ENCODE measurements at places on chromosomes 2 and 18.

GRCh38 chr2:42860319-42861094, 68.1 kb upstream of the HAAO start:
- ATAC-seq = no peak

DNA sequence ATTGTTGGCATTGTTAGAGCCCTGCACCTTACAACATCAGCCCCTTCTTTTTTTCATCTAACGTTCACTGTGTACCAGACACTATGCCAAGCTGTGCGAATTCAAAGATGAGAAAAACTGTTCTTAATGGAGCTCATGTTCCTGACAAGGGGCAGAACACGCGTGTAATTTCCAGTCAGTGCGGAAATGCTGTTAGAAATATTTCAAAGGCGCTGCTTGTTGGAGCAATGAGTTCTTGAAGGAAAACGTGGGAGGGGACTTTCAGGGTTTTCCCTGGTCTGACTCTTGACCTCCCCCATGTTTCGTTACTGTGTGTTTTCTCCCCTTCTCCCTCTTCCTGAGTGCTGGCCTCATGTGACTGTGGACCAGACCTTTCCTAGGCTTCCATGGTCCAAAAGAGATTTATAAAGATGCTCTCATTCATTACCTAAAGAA, 1.5 kb downstream of the MTHFD2 start:
- peak; percentile 11 for ATAC-seq

GRCh38 chr2:129767346-129768035, 212.0 kb upstream of the RAB6C start:
- ATAC-seq = no peak

DNA sequence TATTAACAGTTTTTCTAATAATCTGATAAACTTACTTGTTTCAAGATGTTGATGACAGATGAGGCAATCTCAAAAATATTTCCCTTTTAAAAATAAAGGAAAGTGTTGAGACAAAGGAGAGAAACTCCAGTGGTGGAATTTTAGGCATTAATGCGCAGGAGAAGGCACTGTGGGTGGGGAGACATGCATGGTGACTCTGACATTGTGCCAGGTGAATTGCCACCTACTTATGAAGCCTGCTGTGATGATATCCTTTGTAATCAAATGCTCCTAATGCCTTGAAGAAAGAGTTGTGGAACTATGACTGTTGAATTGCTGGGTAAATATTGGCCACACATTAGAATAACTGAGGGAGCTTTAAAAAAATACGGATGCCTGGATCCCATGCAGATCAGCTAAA, 101.4 kb downstream of the PLA2R1 start:
- ATAC-seq = no peak

DNA sequence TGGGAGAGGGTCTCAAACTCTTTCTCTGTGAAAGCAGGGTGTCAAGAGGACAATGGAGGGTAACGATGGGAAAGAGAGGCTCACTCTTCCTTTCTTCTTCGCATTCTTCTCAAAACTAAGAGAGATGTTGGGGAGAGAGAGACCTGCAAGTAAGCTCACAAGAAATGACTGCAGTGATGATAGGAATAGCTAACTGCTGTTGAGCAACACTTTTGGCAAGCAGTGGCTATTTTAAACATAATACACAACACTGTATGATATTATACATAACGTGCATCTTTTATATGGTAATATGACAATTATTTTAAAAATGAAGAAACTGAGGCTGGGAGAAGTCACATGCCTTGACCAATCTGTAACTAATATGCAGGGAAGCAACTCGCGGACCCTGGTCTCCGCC, 247.5 kb downstream of the CMPK2 start:
- ATAC-seq = no peak

GRCh38 chr2:113720167-113720566, 36.3 kb downstream of the SLC35F5 start:
- no peak for ATAC-seq

- peak; percentile 0 for ATAC-seq
These were observed at the start of gene NCK2 for GRCh38 chr2:105744909-105745853. TSS of gene NCK2 (plus strand) at chr2:105744912. CDS start at chr2:105855064, 110,152 bp downstream.

- ATAC-seq = no peak
These were observed 8.9 kb downstream of the GPR17 start for GRCh38 chr2:127654838-127655175.

DNA sequence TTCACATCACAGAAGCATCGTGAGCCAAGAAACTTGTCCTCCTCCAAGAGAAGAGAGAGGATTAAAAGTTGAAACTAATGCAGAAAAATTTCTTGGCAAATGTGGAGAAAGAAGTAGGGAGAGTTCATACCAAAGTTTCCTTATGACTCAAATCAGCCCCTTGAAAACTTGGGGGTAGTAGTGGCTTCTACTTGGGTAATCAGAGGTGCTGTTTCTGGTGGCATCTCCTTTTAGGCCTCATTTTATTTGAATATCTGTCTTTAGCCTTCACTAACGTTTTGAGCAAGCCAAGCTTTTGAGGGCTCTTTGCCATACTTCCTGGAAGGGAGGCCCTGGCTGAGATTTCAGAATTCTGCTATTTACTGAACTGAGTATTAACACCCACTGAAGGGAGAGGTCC, 515.3 kb upstream of the MEX3C start:
- no peak for ATAC-seq

DNA sequence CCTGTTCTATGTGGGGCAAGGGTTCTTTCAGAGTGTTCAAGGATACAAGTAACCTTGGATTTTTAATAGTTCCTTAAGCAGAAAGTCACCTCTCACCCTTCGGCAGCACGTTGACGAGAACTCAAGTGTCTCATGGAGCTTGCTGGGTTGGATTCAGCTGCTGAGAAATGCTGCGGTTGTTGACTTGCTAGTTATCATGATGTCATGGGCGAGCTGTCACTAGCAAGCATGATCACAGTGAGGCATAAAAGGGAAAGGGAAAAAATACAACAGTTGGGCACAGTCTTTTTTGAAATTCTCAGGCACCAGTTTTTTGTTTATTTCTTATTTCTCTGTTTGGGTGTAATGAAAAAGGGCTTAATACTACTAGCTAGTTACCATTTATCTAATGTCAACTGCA, 53.2 kb downstream of the ADCYAP1 start:
- no peak for ATAC-seq

DNA sequence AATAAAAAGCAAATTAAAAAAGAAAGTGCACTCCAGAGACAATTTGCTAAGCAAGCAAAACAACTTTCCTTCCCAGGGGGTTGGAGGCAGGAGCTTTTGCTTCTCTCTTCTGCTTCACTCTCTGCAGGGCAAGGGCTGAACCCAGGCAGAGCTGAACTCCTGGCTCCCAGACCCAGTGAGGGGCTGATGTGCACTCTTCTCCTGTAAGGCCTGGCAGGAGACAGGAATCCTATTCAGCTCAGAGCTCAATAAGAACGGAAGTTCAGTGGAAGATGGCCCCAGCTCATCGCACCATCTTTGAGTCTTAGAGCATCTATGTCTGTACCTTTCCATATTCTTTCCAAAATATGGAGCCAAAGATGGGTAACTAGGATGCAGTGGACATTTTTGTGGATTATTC, 29.1 kb downstream of the CIB4 start:
- no peak for ATAC-seq

- ATAC-seq = no peak
These were observed 68.5 kb downstream of the NRP2 start for GRCh38 chr2:205750797-205751196.

DNA sequence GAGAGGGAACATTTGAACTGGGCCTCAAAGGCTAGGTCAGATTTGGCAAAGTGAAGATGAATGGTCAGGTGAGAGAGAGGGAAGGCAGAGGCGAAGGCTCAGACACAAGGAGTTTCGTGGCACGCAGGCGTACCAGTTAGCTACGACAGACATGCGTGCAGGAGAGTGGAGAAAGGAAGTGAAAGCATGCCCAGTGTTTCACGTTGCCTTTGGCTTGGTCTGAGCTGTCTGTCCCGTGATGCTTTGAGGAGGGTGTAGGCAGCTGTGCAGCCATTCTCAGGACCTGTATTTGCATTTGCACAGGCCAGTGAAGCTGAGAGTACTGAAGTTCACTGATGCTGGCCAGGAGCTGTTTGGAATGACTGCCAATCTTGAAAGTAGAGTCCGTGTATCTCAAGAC, 69.5 kb downstream of the HNRNPLL start:
- ATAC-seq = peak; percentile 41

DNA sequence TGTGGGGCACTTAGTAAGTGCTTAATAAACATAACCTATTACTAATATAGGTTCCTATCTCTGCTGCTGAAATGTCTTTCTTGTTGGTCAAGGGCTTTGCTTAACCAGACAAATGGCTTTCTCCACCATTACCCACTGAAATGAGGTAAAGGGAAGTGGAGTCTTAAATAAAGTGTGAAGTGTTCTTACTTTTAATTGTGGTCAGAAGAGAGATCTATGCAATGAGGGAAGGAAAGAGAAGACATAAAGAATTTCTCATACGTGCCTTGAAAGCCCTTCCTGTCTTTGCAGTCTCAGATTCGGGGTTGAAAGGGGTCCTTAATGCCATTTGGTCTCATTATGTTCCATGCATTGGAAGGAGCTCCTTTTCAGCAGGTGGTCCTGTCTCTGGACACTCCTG, 6.9 kb upstream of the CXCR4 start:
- ATAC-seq = no peak

DNA sequence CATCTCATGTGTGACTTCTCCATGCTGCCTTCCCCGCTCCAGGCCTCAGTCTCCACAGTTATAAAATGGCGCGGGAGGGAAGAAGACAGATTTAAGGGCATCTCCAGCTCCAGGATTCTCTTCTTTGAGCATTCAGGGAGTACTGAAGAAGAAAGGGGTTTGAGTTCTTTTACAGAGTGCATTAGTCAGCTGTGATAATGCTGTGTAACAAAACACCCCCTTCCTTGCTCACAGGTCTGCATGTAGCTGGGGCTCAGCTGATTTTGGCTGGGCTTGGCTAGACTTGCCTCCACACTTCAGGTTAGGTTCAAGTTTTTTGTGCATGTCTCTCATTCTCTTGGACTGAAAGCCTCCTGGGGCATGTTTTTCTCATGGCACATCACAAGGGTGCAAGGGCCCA, 8.0 kb upstream of the SLC66A3 start:
- no peak for ATAC-seq

DNA sequence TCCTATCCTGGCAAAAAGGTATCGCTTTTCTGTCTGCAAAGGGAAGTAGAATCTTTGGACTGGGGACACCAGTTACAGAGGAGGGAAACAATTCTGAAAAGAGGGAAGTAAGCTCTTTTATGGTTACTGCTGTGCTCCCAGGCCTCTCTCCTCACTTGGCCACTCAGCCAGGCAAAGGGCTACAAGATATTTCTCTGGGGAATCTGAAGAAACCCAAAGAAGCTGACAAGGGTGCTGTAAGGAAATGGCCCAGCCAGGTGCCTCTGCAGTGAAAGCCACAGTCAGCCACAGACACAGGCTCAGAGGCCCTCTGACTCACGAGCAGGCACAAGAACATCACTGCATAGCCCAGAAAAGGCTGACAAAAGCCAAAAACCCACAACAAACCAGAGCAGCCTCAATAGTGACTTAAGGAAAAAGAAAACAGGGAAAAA, 5.8 kb downstream of the HDLBP start:
- peak; percentile 91 for ATAC-seq

GRCh38 chr2:180010701-180011100, 3.6 kb upstream of the CWC22 start:
- no peak for ATAC-seq

- no peak for ATAC-seq
These were observed 4.4 kb downstream of the ANKRD29 start for GRCh38 chr18:23658285-23658684.

- ATAC-seq = no peak
These were observed 47.7 kb downstream of the ZC3H15 start for GRCh38 chr2:186533717-186534116.

DNA sequence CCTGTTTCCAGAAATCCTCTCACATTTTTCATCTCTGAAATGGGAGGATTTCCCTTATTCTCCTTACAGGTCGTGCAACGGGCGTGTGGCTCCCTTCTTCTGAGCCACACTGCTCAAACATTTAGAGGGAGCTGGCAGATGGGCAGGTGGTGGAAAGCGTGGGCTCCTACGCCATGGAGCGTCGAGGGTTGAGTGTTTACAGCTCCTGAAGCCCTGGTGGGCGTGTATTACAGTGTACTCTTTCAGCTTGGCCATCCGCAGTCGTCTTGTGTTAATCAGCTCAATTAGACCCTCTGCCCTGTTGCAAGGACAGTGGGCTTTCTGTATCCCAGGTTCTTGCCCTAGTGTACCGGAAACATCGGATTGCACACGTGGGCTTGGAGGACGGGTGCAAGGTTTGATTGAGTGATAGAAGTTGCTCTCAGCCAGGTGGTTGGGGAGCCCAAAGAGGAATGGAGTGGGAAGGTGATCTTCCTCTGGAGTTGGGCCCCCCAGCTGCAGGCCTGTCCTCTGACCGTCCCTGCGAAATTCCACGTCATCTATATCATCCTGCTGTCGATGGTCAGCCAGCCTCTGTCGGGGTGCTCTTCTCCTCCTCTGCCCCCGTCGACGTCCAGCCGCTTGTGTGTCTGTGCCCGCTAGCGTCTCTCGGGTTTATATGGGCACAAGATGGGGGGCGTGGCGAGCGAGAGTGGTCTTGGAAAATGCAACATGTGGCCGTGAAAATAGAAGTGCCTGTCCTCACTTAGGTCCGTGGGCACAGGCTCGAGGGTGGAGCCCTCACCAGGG, 120.3 kb upstream of the DSEL start:
- no peak for ATAC-seq

DNA sequence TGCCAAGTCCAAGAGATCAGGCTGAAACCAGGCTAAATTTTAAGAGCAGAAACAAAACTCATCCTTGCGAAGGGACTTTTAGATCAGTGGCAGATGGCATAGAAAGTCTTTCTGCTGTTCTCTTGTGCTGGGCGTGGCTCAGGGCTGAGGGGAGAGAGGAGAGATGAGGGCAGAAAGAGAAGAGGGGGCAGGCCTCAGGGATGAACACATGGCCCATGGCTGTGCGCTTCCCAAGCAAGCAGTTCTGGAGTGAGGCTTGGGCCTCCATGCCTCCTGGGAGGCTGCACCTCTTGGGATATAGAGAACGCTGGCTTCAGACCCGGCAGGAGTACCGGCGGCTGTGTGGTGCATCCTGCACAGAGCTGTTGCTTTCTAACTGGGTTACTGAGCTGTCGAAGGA, 41.0 kb downstream of the HPCAL1 start:
- no peak for ATAC-seq

DNA sequence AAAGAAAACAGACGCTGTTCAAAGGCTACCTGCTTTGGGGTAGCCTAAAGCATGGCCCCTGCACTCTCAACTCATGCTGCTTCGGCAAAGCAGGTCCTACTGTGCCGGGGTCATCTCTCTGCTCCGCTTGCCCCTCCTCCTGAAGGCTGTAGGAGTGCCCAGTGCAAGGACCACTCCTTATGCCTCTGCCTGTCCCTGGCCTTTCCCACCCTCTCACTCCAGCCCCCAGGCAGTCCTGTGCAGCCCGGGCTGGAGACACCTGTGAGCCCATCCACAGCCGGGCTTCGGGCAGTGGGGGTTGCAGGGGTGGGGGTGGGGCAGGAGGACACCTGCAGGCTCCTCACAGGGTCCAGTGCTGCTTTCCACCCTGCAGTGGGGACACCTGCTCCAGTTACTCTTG, 69.1 kb downstream of the ACKR3 start:
- ATAC-seq = no peak

DNA sequence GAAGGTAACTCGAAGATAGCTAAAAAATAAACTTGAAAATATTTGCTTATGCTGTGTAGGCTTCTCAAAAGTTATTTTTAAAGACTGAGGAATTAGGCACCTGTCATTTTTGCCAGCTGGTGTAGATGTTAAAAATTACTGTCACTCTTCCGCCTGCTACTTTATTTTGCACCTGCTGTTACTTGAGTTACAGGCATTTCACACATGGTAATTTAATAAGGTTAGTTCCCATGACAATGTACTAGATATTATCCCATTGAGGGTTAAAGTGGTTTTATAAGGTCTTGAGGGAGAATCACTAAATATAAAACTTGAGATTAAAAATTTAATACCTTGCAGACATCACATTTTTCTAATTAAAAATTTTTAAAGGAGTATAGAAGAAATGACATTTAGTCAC, 26.6 kb downstream of the MYL1 start:
- no peak for ATAC-seq
